Left hindlimb (tissue), 1 donor: ENCODE measurements at places on chromosomes 4 and X.

- DNase-seq, result no peak
Measured at GRCh38 chrX:45518552-45518951, 317.9 kb upstream of the DIPK2B start.

- DNase-seq, result peak; percentile 67
Measured at GRCh38 chr4:25103418-25103817, 56.8 kb downstream of the SEPSECS start.

DNA sequence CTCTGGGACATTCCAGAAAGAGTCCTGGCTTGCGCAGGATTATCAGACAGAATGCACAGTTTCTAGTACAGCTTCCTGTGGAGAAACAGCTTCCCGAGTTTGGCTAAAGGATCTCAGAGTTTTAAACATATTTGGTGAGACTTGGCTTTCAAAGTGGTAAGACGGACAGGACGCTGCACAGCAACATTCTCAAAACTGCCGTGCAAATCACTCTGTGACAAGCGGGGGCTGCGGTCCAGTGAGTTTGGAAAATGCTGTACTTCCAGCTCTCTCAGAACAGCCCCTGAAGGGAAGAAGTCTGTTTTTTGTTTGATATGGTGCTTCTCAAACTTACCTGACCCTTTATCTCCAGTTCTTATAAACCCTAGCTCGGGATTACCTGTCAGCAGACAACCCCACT is 18.1 kb downstream of the LGI2 start:
- no peak for DNase-seq

GRCh38 chrX:152520653-152521052 is 69.5 kb upstream of the GABRA3 start:
- DNase-seq, result no peak

DNA sequence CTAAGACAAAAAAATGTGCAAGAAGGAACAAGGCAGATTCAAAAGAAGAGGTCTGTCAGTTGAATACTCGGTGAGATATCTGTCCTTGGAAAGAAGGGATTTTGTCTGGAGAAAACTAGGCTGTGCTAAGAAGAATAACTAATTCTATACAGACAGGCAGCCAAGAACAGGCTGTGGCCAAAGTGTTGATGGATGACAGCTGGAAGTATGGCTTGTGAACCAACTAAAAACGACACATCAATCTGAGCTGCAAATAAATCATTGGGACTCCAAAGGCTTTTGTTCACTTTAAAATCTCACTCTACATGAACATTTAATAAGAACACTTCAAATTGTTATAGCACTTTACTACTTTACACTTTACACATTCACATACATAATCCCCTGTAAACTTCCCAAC is 70.5 kb upstream of the IGSF1 start:
- no peak for DNase-seq

GRCh38 chrX:80747832-80748231 is 61.8 kb downstream of the BRWD3 start:
- DNase-seq, result no peak

DNA sequence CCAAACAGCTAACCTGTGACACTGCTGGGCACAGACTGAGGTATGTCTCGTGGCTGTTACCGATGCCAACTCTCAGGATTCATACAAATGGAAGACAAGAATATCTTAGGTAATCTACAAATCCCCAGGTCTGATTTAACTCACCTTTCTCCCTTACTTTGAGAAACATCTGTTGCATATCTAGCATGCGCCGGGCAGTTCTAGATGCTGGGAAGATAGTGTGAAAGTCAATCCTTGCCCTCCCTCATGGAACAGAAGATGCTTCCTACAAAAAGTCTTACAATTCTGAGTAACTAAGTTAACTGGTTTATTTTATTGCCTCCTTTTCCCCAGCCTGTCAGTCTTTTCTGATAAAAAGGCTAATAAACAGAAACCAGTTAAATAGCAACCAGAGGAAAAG is 212.2 kb upstream of the FAT1 start:
- no peak for DNase-seq

DNA sequence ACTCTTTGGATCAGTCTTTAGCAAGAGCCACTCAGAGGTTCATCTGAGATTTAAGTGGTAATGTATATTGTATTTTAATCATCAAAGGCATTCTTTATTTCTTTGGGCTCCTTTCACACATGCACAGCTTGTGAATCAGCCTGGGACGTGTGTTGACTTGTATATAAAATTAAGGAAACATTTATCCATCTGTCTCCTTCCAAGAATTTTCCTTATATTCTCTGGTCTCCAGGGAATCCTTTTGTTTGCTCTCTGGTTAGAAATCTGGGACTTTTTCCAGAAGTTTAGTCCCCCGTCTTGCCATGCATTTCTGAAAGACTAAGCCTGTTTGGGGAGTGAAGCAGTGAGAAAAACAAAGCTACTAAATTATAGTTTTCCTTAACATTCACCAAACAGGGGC is 212.3 kb downstream of the DCAF12L2 start:
- no peak for DNase-seq

DNA sequence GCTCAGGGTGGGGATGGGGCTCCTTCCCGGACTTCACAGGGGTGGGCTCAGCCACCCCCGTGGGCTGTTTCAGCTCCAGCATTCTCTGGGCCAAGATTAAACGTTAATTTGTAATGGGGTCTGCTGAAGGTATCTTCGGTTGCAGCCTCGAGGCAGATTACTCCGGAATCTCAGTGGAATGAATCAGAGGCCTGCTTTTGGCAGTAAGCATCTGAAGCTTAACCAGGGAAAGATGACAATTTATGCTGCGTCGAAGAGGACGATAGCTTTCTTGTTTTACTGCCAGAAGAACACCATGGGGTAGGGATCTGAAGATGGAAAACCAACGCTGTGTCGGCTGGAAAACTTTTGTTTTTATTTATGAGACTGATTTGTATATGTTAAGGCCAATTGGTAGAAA is 129.2 kb upstream of the MSX1 start:
- DNase-seq, result no peak

DNA sequence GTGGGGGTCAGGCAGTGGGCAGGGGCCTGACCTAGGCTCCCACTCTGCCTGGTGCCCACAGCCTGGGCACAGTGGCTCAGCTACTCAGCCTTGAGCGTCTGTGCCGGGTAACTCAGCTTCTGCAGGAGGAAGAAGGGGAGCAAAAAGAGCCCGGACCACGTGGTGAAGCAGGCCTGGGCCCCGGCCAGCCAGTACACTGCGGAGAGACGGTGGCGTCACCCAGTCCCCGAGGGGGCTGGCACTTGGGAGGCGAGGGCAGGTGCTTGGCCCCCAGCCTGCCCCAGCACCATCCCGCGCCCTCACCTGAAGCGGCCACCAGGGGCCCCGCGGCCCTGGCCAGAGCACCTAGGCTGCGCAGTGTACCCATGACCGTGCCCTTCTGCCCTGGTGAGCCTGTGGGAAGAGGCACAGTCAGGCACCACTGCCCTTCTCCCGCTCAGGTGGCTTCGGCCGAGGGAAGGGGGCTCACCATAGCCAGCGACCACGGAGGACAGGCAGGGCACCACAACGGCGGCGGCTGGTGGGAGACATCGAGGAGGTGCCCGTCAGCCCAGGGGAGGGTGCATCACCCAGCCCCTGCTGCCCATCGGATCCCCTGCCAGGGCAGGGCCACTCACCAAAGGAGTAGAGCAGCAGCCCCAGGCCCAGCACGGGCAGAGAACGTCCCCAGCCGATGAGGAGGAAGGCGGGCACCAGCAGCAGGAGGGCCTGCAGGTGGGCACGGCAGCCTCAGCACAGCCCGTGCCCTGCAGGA is 32.3 kb downstream of the NOP14 start:
- DNase-seq, result no peak

DNA sequence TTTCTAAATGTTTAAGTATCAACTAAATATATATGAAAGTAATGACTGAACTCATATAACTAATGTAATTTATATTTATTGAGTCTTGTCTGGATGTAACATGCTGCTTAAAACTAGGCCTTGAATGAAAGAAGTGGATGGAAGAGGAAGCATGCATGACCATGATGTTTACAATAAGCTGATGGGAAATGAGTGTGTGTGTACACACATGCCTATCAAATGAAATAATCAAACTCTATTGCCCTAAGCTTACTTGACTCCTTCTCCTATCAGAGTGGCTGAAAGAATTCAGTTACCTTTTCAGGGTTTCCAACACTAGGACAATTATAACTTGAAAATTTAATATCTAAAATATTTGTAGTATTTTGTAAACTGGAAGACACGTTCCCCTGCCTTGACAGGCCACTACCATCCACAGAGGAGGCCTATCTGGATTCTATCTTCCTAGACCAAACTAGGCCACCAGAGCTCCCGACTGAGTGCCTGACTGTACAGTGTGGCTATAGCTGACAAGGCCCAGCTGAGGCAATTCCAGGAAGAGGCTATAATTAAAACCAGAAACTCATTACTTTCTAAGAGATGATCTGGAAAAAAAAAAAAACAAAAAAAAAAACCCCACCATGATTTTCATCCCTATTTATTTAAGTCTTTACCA is 7.6 kb downstream of the ARSJ start:
- DNase-seq, result no peak

- peak; percentile 30 for DNase-seq
Measured at GRCh38 chr4:95124906-95125504, 367.2 kb downstream of the BMPR1B start.

GRCh38 chrX:117972711-117973109 is 143.9 kb downstream of the KLHL13 start:
- DNase-seq, result peak; percentile 20

DNA sequence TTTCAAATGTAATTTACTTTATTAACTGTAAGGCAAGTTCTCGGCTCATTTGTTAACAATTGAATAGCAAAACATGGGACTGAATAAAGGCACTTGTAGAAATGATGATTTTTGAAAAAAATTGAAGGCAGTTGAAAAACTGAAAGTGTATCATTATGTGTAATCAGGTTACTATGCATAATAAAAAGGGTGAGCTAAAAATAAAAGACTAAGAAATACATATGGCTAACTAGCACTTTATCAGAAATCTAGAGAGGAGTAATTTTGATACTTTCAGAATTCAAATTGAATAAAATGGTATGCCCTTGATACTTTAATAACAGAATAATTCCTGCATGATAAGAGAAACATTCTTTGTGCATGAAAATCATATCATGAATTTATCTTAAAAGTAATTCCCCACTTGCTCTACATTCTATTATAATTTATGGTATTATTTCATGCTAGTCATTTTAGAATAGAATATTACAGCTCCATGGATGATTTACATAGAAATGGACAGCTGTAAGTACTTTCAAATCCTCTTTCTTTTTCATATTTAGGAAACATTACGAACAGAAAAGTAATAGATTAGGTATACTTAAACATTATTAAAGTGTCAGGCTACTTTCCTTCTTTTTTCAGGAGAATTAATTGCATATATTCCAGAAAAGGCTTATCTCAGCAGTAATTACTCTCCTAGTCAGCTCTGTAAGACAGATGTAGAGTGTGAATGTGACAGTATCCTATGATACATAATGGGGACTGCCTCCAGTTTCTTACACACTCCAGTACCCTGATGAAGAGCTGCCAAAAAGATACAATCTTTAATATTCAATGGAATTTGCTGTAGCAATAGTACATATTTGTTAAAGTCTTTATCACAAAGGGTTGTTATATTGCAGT is 697.3 kb downstream of the CCSER1 start:
- DNase-seq, result no peak

DNA sequence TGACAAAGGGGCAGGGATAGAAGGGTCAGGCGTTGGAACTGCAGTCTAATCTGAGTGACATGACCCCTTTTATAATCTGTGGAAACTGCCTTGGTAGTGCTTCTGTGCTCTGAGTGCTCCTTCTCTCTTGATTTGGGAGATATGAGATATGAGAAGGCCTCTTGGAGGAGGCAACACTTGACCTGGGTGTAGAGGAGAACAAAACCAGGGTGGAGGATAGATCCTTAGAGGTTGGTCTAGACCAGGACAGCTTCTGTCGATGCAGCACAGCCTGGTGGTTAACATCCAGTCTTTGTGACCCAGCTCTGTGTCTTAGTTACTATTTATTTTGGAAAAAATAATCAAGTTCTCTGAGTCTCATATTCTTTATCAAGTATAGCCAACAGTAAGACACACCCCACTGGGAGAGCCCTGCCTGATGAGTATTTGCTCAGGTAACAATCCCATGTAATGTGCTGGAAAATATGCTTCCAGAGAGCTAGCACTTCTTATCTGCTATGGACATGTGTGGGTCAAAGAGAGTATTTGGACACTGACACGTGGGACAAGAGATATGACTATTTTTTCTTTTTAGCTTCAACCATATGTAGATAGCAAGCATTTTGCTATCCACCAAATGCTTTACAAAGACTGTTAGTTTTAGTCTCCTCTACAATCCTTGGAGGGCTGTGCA is 9.1 kb downstream of the USP51 start:
- DNase-seq, result no peak

GRCh38 chr4:113673450-113673849 is 88.1 kb downstream of the CAMK2D start:
- no peak for DNase-seq

GRCh38 chr4:25454476-25454875 is 77.4 kb downstream of the ANAPC4 start:
- DNase-seq, result no peak

GRCh38 chrX:40167850-40168479 is 70.2 kb upstream of the BCOR start:
- DNase-seq, result peak; percentile 56

GRCh38 chrX:131729295-131729694 is 185.4 kb downstream of the OR13H1 start:
- DNase-seq, result no peak
